Suprapubic skin (tissue), 4 donors: ENCODE measurements at places on chromosomes 4 and X.

DNA sequence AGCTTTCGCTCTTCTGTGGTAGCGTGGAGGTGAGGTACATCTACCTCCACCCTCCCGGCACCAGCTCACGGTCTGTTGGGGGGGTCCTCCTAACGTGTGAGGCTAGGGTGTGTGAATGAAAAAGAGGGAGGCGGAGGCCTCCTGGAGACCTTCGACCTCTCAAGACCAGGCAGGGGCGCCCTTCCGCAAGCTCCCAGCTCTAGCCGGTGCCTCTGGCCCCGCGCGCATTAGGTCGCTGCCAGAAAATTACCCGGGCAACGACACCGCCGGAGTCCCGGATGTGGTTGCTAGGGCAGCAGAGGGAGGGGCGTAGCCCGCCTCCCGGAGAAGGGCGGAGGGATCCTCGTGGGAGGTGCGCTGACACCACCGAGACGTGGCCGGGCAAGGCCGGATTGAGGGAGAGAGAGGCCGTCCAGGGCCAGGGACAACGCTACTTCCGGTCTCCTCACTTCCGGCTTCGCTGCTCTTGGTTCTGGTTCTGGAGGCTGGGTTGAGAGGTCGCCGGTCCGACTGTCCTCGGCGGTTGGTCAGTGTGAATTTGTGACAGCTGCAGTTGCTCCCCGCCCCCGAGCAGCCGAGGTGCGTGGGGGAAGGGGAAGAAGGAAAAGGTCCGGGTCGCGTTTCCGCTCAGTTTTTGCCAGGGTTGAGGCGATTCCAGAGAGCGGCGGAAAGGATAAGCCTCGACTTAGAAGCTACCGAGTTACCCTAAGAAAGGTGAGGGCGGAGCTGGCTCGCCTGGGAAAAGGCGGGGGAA is at the start of the genes ARFIP1 and TIGD4:
Gene ARFIP1 (plus strand): TSS at position 442 of the 754 bp plus-strand sequence. CDS start 49,680 bp downstream, outside the sequence.
Gene TIGD4 (minus strand): TSS at position 218 of the 754 bp plus-strand sequence. CDS start 8,726 bp downstream, outside the sequence.
- DNase-seq, result peak; percentile 98

GRCh38 chr4:138788267-138788790 is 227.3 kb upstream of the NOCT start:
- DNase-seq, result no peak

GRCh38 chr4:180769791-180770190 is 1473.4 kb upstream of the TENM3 start:
- no peak for DNase-seq

- no peak for DNase-seq
These were observed 153.2 kb downstream of the KLF8 start for GRCh38 chrX:56385336-56385735.

DNA sequence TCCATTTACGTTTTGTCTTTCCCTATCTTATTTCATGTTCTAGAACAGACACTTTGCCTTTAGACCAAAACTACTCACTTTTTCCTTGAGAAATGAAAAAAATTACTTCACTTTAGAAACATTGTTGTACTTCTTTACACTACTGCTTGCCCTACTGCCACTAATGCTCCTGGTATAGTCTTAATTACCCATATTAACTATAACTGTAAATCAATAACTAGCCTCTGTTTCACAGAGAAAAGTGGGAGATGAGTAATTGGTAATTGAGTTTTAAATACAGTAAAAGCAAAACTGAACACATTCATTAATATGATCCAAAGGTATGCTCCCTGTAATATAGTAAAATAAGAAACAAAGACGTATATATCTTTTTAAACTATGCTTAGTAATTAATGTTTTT is 111.1 kb upstream of the JADE1 start:
- DNase-seq, result no peak

DNA sequence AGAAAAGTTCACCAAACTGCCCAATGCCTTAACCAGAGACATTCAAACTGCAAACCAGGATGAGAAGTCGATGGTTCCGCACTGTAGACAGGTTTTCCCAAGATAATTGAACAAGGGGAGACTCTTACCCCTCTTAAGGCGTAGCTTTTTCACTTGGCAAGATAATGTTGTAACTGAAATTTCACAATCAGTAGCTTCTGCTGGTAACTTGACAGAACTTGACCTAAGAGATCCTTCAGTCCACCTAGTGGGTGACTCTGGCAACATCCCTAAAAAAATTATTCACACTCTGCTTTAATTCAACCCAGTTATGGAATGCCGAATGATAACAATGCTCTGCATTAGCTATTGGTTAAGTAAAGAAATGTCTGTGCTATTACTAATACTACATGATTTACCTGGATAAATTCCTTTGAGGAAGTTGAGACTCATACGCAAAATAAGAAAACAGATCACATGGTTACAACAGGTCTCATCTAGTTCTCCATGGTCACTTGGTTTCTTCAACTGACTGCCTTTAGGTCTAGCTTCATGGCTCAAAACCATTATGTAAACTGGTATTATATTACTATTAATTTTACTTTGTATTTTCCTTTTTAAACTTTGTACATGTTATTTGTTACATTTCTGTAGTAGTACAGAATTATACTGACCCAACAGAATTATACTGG is 9.1 kb downstream of the ELF2 start:
- no peak for DNase-seq

DNA sequence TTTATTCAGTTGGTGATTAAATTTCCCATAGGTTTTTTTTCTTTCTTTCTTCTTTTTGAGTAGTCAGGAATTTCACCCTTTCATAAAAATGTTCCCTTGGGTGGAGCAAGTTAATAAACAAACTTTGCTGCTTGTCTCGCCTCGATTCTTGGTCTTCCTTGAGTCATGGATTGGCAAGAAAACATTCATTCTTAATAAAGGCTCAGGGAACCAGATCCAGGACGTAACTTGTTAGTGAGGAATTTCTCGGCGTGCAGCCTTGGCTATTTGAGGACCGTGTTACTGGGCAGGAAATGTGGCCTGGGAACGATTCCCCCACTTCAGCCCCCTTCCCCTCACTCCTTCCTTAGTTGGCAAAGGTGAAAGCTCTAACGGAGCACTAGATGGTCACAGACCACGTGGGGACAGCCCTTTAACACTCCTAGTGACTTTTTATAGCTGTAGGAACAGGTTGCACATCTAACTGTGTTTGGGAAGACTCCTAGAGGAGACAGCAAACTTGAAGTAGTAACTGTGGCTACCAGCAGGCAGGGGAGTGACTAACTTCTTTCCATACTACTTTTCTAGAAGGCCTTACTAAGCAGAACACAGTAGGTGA is 106.8 kb downstream of the UCHL1 start:
- DNase-seq, result no peak

- DNase-seq, result no peak
These were observed 168.7 kb downstream of the STK32B start for GRCh38 chr4:5220028-5220427.

DNA sequence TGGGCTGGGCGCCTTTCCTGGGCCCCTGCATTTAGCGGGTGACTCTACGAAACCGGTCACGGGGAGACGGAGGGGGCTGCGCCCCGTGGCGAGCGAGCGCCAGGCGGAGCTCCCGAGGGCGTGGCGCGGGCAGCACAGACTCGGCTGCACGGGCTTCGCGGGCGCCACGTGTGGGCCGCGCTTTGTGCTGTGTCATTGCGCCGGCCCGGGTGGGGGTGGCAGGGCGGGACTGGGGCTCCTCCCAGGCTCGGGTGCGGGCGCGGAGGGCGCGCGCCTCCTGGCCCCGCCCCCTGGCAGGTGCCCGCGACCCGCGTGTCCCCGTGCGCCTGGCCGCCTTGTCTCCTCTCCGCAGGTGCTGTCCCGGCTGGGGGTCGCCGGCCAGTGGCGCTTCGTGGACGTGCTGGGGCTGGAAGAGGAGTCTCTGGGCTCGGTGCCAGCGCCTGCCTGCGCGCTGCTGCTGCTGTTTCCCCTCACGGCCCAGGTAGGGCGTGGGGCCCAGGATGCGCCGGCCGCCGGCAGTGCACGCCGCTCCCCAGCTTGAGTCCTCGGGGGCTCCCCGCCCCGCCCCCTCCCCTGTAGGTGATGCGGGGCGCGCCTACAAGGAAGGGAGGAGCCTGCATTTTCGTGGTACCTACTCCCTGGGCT is 651 bp downstream of the UCHL1 start:
- DNase-seq, result no peak
